ENCODE measurements at places on chromosomes 1 and 21.
A peak's percentile ranks its signal among the peaks of the same experiment; 100 is the strongest.

- peak; percentile 75 for DNase-seq
Measured at GRCh38 chr1:175192630-175193526, at the start of gene KIAA0040. KIAA0040 (minus strand) TSS chr1:175192776; CDS start chr1:175161013, 31,763 bp downstream.

DNA sequence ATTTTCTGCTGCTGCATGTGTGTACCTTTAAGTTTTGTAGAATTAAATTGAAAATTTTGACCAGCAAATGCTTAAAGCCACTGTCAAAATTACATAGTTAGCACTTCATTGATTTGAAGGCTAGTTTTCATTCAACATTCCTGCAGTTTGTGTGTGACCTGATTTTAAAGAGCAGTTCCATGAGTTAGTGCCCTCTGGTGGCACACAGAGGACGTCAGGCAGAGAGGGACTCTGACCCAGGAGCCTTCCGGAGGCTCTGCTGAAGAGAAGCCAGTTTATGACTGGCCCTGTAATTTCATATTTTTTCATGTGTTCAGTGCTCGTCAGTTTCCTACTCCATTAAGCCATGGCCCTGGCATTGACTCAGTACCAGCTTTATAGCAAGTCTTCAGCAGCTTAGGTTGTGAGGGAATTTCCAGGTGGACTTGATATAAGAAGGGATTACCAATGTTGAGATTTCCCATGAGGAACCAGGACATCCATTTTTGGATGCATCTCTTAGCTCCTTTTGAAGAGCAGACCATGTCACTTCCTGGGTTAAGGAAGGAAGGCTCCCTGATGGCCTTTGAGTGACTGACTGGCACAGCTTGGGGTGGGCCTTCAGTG is 104.7 kb downstream of the CAMTA1 start:
- peak; percentile 65 for DNase-seq

DNA sequence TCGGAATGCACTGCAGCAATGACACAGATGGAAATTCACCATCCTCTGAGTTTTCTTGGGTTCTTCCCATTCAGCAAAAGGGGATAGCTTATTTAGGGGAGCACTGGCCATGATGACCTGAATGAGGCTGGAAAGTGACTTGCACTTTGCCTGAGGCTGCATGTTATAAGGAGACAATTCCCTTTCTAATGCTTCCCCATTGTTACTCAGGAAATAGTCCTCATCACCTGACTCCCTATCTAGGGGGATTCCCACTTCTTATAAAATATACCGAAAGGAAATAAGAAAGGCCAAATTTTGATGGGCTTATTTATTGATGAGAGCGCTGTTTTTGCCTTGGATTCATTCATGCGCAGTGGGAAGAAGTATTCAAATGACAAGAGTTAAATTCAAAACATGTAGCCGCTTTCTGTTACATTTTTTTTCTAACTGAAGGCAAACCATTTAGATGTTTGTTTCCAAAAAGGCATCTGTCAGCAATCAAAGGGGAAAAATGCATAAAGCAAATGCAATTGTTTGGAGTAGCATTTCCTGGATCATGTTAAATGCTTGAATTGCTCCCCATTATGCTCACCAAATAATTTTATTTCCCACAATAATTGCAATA is 220.3 kb upstream of the NFIA start:
- no peak for DNase-seq

- DNase-seq, result peak; percentile 94
Measured at GRCh38 chr1:116377541-116378529, 4.8 kb downstream of the ATP1A1 start.

DNA sequence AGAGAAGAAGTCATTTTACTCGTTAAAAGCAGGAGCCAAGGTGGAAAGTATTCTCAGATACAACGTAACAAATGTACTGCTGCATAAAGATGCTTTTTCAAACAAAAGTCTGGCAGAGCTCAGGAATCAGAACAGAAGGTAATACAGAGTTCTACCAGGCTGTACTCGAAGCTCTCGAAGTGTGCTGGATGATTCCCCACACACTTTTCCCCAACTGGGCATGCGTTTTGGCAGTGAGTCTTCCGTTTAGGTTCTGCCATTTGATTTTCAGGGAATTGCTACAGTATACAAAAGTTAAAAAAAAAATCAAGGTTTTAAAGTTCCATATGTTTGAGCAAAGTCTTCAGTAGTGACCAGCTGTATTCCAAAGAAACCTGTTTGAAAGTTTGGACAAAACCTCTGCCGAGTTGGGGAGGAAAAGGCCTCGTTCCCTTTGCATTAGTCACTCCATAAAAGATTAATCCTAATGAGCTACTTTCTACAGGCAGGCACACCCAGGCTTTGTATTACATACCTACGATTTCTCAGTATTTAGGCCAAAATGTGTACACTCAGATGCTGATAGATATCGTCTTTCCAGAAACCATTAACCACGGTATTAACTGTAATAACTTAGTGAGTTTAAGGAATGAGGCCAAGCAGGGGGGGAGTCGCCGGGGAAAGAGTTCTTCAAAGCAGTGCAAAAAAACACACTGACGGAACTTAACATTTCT is 477.1 kb downstream of the LMO4 start:
- DNase-seq, result no peak

DNA sequence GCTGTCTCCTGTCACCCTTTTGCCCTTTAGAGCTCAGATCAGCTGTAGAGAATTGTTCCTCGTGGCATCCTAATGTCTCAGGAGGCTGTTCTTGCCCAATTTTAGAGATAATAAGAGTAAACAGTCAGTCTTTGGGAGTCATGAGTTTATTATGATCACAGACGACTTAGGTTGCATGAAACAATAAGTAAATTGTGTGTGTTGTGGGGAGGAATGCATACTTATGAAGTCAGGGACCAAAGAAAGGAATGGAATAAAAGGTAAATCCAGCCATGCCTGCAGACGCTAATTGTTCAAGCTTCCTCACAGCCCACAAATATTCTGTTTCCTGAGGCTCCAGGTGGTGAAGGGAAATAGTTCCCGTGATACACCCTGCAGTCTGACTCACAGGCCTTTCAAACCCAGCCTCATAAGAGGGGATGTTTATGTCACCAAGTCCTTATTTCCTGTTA is 897 bp downstream of the EPHX4 start:
- DNase-seq, result no peak

- DNase-seq, result no peak
Measured at GRCh38 chr1:203512517-203512847, 18.5 kb downstream of the OPTC start.

GRCh38 chr1:89243046-89243445 is 29.6 kb downstream of the GBP5 start:
- no peak for DNase-seq

DNA sequence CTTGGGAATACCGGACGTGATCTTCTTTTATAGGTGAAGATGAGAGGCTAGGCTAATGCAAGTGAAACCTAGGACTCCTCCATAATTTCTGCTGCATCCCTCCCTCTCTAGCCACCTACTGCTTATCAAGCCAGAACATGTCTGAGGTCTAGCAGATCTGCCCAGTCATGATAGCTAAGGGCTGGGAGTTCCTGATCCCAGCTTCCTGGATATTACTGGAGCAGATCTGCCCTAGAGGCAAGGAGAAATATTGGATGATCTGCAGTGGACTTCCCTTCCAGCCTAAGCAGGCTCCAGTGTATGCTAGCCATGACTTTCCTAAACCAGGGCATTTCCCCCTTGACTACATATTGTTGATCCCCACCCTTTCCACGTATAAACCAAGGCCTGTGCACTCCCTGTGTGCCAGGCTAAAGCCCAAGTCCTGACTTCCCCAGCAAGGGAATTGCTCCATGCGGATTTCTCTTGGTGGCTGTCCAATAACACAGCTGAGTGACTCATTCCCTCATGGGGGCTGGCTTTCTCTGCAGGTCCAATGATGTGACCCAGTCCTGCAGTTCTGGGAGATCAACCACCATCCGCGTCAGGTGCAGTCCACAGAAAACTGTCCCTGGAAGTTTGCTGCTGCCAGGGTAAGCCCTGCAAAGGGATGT is 15.5 kb upstream of the SARS1 start:
- no peak for DNase-seq

DNA sequence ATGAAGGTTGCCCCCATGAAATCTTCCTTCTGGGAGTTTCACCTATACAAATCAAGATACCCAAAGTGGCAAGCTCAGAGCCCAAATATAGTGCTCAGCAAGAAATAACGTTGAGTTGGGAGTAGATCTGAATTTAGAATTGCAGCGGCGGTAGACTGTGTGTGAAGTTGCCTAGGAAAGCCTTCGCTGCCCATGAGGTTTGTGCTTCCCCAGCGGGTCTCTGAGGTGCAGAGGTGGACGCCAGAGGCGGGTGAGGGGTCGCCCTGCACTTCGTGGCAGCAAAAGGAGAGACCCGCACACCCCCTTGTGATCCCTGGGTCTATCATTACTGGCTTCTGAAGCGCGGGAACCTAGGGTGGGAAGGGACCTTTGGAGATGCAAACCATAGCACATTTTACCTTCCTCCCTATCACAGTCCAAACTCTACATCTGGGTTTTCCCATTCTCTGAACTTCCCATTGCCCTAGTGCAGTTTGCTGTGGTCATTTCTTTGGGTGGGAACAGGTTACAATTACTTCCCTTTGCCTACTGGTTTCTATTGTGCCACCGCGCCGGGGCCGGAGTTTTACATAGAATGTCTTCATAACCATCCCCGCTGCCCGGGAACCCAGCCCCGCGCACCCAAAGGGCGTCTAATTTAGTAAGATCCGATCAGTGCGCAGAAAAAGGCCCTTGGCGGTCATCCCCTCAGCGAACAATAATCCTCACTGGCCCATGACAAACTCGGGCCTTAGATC is 5.2 kb downstream of the TBX15 start:
- DNase-seq, result no peak

GRCh38 chr21:28822486-28823335 is 170.0 kb downstream of the LTN1 start:
- DNase-seq, result no peak

DNA sequence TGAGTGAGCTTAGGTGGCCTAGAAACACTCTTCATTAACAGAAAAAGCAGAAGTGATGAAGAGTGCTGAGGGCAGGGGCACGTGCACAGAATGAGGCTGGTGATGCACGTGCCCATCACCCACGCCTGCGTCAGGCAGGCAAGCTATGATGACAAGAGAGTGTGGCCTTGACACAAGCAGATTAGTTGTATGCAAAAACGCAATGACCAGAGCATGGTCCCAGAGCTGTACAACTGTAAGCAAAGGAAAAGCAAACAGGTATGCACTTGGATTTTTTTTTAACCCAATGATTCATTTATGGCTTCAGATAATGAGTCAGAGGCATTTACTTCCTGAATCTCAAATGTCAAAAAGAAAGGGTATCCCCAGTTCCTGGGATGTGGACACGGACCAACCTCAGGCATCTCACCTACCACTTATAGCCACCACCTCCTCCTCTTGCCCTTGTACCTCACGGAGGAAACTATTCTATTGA is 9.1 kb upstream of the TMEM61 start:
- peak; percentile 70 for DNase-seq

- DNase-seq, result no peak
Measured at GRCh38 chr1:58442114-58442513, 104.4 kb downstream of the OMA1 start.

DNA sequence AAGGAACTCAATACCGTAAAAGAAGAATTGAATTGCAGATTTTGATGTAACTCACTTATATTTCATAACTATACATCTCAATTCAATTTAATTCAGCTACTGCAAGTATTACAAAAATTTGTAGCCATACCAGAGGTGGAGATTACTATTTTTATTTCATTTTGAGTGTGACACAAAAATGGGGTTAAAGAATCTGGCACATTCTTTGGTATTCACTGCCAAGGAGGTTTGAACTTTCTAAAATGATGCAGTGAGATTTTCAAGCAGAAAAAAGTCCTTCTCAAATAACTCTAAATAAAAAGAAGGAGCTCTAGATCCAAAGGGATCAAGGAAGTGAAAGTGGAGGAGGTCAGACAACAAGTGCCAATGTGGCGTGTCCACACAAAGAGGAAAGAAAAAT is 569.0 kb downstream of the DPYD start:
- DNase-seq, result no peak

DNA sequence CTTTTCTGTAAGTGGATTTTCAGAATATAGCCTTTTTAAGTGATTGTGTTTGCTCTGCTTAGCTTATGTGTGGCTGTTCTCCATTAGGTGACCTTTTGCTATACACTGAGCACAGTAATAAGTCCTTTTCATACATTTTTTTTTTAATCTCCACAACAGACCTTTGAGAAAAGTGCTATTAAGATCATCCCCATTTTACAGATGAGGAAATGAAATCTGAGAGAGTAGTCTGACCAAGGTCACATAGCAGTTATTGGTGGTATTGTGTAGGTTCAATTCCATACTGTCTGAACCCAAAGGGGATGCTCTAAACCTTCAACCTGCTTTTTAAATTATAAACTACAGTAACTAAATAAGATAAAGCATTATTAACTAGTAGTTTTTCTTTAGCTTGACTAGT is 1.7 kb downstream of the PRRC2C start:
- DNase-seq, result no peak

DNA sequence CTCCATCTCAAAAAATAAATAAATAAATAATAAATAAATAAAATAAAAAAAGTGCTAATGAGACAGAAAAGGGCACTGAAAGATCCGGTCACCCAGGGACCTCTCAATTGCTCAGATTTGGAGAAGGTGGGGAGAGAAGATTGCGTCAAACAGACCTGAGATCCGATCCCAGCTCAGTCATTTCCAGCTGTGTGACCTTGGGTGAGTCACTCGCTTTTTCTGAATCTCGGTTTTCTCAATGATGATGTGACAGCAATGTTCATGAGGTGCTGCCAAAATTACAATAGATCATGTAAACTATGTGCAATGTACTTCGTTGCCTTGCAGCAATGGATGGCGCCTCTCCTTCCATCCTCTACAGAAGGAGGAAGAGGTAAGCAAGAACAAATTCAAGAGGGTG is 11.1 kb upstream of the MEF2D start:
- peak; percentile 59 for DNase-seq

GRCh38 chr21:26513212-26513611 is 59.9 kb downstream of the CYYR1 start:
- no peak for DNase-seq

- DNase-seq, result no peak
Measured at GRCh38 chr1:221344693-221345092, 397.2 kb downstream of the DUSP10 start.

GRCh38 chr1:198771563-198772153 is 132.8 kb downstream of the PTPRC start:
- DNase-seq, result peak; percentile 62

GRCh38 chr1:190328361-190328760 is 149.3 kb downstream of the BRINP3 start:
- DNase-seq, result no peak

DNA sequence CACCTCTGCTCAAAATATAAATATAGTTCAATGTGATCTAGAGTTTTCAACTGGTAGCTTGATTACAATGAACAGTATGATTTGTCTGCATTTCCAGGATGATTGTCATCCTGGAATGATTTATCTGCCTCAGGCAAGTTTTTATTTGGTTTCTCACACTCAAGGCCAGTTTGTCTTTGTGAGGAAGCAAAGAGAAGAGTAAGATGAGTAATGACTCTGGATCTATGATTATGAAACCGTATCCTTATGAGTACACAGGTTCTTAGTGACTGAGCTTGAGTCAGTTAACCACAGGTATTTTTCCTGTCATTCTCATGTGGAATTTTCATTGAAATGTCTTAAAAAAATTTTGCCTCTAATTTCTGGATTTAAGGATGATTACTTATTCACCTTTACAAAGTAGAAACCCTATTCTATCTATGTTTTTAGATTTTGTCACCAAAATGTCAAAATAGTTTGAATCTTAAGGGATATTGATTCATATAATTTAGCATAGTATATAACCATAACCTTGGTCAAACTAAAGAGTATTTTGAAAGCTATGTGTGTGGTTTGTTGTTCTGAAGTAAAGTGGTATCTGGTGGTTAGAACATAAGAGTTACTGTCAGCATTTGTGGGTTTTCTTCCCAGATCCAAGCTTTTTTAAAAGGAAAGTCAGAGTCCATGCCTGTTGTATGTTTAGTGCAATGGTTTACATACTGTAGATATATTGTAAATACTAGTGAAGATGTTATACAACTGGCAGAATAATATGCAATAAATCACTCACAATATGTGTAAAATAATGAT is 145.0 kb downstream of the RASAL2 start:
- DNase-seq, result no peak
